ENCODE measurements at places on chromosomes 1 and 21. TPM values are rescaled to one million over a fixed set of nuclear protein-coding genes. Genes with fewer than 3 reads are reported as not detected.

DNA sequence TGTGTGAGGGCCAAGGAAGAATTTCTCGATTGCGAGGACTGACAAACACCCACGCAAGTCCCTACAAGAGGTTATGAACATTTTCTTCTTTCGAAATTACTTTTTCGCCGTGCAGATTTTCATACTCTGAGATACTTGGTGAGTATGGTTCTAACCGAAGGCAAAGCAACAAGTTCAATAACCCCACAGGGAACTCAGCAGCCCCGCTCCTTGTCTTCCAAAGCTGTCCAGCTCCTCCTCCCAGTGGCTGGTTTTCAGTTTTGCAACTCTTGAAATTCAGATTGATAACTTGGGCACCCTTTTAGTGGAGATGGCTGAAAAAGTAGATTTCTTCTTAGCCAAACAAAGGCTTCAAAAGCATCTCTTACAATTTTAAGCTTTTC is 154.4 kb downstream of the SETD4 start:
- H3K4me3 ChIP-seq, result no peak overlapping the region
- no peaks in the 10 kb centered on the region for H3K4me1 ChIP-seq
- peaks cover 9% of the 10 kb centered on the region for H3K27me3 ChIP-seq
- no peak for DNase-seq
- H3K36me3 ChIP-seq, result no peaks in the 10 kb centered on the region

DNA sequence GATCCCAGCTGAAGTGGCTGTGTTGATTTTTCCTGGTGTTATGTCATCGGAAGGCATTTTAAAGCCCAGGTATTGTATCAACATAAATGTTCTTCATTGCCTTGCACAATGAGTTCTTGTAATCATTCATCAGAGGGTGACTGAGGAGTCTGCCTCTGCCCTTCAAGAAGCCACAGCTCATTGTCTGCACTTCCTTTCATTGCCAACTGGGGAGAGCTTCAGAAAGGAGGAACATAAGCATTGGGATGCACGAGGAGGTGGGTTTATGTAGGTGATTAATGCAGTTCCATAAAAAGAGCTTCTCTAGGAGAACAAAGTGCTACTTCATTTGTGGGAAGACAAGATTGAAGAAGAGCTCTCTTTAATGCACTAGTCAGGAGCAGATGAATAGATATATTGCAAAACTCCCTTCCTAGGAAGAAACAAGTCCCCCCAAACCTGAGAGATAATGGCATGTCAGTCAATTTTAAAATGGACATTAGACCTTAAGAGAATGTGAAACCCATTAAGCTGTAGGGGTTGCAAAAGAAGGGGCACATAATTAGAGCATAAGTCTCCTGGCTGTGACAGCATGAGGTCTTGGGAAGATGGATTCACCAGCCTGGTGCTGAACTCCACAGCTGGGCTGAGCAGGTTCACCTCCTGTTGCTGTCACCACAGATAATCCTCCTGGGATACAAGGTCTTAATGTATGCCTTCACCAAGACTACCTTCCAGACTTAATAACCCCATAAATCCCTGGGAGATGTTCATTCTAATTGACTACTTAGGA is 124.6 kb downstream of the BACH1 start:
- no peaks in the 10 kb centered on the region for H3K27me3 ChIP-seq
- H3K4me3 ChIP-seq, result no peak overlapping the region
- DNase-seq, result no peak
- H3K27ac ChIP-seq, result no peak overlapping the region

TDRD5 gene
- total RNA-seq, result not detected

GRCh38 chr1:180264595-180264994 is 34.5 kb downstream of the LHX4 start:
- no peaks in the 10 kb centered on the region for H3K4me1 ChIP-seq
- no peak overlapping the region for H3K27ac ChIP-seq
- H3K27me3 ChIP-seq, result no peaks in the 10 kb centered on the region
- H3K36me3 ChIP-seq, result no peaks in the 10 kb centered on the region
- no peak for DNase-seq

DNA sequence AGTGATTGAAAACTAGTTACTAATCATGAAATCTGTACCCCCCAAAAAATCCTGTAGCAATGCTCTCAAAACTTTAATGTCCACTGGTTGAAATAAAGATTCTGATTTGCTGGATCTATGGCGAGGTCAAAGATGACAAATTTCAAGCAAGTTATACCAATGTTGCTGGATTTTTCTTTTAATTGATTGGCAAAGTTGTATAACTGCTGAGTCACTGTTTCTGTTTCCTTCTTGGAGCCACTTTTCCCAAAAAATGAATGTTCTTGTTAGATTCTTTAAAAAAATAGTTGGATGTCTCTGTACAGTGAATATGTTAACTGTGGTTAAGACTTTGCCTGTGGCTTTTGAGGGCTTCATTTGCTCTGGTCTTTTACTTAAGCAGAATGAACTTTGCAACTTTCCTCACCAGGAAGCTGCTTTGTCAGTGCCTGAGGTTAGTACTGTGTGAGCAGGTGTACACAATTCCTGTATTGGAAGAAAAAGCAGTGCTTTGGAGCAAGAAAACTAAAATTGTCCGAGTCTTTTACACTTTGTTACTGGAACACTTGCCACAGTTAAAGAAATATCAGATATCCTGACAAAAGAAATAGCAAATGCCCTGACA is 1211.9 kb downstream of the MRPL39 start:
- no peak for DNase-seq
- H3K4me1 ChIP-seq, result no peaks in the 10 kb centered on the region
- no peak overlapping the region for H3K27ac ChIP-seq
- H3K27me3 ChIP-seq, result no peaks in the 10 kb centered on the region
- no peaks in the 10 kb centered on the region for H3K36me3 ChIP-seq
- no peak overlapping the region for H3K4me3 ChIP-seq

SRRM1 gene
- total RNA-seq, result 223 TPM

- DNase-seq, result no peak
- no peak overlapping the region for H3K27ac ChIP-seq
- H3K27me3 ChIP-seq, result peaks cover 16% of the 10 kb centered on the region
- no peak overlapping the region for H3K4me3 ChIP-seq
- no peaks in the 10 kb centered on the region for H3K4me1 ChIP-seq
Measured at GRCh38 chr1:61226791-61227567, 144.6 kb downstream of the NFIA start.

GRCh38 chr1:233527818-233528217 is 86.1 kb upstream of the KCNK1 start:
- no peaks in the 10 kb centered on the region for H3K4me1 ChIP-seq
- no peaks in the 10 kb centered on the region for H3K36me3 ChIP-seq
- DNase-seq, result no peak
- no peak overlapping the region for H3K27ac ChIP-seq
- peaks cover 12% of the 10 kb centered on the region for H3K27me3 ChIP-seq

WNT4 gene
- total RNA-seq, result not detected

DNA sequence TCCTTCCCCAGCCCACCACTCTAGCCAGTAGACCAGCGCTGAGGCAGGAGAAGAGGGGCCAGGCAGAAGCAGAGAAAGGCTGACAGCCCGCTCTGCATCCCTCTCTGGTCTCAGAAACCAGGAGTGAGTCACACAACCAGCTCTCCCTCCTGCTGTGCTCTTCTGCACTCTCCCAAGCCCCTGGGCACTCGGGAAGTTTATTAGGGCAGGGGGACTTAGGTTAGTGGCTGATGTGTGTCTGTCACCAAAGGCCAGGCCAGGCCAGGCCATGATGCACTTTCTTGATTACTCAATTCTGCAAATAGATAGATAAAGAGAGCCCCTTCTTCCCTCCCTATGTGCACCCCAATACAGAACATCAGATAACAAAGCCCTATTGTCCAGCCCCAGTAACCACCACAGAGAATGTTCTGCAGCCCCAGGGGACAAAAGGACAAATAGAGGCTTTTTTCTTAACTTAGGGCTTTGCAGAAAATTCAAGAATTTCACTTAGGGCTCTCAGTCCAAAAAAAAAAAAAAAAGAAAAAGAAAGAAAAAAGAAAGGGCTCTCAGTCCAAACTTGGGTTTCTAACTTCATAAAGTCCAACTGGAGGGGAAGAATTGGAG is 52.9 kb upstream of the CNTN2 start:
- DNase-seq, result no peak
- H3K4me3 ChIP-seq, result no peak overlapping the region
- H3K4me1 ChIP-seq, result peaks cover 7% of the 10 kb centered on the region
- peaks cover 6% of the 10 kb centered on the region for H3K27me3 ChIP-seq

C1orf116 gene
- total RNA-seq, result not detected

SYT6 gene
- not detected for total RNA-seq

DNA sequence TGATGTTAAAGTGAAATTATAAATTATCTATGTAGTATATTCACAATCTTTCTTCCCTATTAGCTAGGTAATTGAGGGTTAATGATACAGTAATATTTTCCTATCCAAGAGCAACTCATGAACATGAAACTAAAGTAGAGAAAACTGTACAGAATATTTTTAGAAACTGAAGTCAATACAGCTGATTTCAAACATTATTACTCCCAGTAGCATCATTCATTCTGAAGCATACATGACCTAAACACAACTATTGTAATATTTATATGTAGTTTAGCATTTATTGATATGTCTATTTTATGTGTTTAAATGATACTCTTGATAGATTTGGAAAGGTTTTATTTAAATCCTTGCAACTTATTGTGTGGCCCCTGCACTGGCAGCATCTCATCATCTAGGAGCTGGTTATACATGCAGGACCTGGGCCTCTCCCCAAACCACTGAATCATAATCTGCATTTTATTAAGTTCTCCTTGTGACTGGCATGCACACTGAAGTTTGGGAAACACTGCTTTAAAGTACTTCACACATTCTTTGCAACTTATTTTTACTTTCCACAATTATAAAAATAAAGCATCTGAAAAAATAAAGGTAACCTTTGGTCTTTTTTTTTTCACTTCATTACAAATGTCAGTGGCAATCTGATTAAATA is 199.9 kb downstream of the LRRC40 start:
- H3K36me3 ChIP-seq, result no peaks in the 10 kb centered on the region
- no peak overlapping the region for H3K4me3 ChIP-seq

Data from activated T-helper 2 cell treated with anti-CD3 and anti-CD28 coated beads, Interferon-gamma antibody, Interleukin-2, Interleukin-4, amounts not matched to agents 10 μg/mL and 5 μg/mL and 100 μg/mL, durations not matched to agents 14 hours and 24 hours and 36 hours (primary cell).